ENCODE measurements at places on chromosomes 7 and 10. TPM values are rescaled to one million over a fixed set of nuclear protein-coding genes. Genes with fewer than 3 reads are reported as not detected.

MLXIPL gene
- 0.63 TPM for total RNA-seq

NPFFR1 gene
- not detected for total RNA-seq

CTAGE4 gene
- 7.5 TPM for total RNA-seq

GLCCI1 gene
- total RNA-seq: 8.9 TPM

PTPRZ1 gene
- total RNA-seq: 78.1 TPM

PROSER2 gene
- 15.0 TPM for total RNA-seq

GRCh38 chr7:133941496-133941895, 185.6 kb upstream of the LRGUK start:
- no peak for DNase-seq

DNA sequence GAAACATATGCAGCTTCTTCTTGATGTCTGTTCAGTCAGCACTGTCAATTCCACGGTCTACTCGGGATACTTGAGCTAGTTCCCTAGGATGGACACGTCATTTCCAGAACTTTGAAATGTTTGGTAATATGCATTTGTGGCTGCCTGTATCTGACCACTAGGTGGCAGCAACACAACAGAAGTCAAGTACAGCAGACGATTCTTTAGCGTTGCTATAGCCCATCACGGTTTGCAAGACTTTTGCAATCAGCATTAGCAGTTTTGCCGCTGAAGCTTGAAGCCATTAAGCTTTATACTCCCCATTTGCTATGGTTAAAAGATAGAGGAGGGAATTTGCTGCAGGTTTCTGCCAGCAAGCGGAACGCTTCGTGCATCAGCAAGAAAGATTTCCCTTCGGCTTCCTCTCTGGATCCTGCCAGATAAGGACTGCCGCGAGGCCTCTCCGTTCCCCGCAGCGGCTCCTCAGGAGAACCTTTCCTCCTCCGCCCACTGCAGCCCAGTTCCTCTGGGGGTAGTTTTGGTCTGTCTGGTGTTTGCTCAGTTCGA, 63.5 kb downstream of the ABCC2 start:
- peak; percentile 66 for DNase-seq

DNA sequence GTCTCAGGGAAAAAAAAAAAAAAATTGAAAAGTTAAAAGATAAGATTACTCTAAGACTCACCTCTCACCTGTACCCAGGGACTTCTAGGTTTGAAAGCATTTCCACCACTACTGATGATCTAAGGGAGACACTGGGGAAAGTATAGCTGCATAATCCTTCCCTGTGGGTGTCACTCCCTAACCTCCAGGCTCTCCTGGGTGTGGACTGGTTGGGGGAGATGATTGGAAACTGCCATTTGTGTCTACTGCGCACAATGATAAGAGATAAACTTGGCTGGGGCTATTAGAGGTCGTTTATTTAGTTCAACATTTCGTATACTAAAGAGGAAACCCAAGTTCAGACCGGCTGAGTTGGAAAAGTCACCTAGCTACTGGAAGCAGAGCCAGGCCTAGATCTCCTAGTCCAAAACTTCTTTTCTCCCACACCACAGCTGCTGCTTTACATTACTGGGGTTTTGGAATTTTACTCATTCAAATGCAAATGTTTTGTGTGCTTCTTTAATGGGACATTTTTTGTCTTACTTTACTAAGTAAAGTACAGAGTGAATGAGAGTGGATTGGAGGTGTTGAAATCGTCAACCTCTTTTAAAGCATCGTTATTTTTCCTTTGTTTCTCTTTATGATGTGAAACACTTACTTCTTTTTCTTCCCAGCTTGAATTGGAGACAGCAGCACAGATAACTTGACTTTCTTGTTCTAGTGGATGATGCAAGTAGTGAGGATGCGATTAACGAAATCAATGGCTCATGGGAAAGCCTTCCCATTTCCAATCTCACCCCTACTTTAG, 22.3 kb upstream of the SEC61G start:
- DNase-seq: no peak

- DNase-seq: peak; percentile 48
Observed at GRCh38 chr10:84329196-84329611, 815 bp downstream of the CCSER2 start.

DNA sequence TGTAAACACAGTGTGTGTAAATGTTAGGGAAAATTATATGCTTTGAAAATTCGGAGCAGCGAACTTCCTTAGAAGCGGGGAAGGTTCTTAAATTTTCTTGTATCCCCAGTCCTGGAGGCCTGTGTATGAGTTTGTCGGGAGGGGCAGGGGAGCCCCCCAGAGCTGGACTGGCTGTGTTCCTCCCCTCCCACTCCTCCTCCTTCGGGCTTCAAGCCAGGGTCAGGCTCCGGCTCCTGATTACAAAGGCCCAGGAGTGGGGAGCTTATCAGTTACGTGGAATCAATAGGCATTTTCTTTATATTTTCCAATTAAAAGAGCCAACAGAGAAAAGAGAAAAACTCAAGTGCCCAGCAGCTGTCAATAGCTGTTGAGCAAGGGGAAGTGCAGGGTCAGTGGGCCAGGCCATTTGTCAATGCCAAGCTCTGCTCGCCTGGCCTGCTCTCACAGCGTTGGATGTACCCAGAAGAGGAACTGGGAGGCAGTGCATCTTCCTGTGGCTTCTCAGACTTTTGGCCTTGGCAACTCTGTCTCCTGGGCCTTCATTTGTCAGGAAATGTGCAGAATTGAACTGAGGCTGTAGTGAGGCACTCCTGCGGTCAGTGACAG, 156.9 kb upstream of the PCBD1 start:
- DNase-seq: no peak

- DNase-seq: no peak
Observed at GRCh38 chr7:140683657-140684056, 10.9 kb downstream of the ADCK2 start.

GRCh38 chr10:120156614-120157274, 264.2 kb downstream of the SEC23IP start:
- no peak for DNase-seq

DNA sequence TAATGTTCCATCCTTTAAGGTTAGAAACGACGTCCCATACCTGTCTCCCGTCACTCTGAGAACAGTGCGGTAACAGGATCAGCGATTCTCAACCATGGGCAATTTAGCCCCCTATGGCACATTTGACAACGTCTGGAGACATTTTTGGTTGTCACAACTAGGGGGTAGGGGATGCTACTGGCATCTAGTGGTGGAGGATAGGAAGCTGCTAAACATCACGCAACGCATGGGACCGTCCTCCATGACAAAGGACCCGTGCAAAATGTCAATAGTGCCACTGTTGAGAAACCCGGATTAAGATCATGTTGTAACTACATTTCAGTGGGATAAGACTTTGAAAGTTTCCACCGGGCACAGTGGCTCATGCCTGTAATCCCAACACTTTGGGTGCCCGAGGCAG, 5.0 kb upstream of the PAXIP1 start:
- DNase-seq: peak; percentile 68

DNA sequence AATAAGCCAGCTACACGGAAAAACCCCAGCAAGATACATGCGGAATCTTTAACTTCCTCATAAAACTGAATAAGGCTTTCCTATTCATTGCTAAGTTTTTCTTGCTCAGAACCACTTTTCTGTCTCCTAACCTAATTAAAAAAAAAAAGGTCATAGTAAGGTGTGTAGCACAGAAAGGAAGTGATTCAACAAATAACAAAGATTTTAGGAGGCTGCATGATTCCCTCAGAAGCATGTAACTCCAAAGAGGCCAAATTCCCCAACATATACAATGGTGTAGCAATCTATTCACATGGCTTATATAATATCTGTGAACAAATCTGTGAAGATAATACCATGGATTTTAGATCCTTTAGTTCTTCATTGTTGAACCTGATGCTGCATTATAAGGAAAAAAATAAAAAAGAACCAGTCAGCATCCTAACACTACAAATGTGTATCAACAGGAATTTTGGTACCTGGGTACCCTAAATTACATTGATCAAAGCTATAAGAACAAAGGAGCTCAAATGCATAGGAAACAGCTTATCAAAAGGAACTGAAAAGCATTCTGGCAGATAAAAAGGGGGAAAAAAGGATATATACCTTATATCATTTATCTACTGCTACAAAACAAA, 63.8 kb downstream of the IMMP2L start:
- no peak for DNase-seq

- no peak for DNase-seq
Observed at GRCh38 chr10:90741926-90742565, 115.8 kb downstream of the HTR7 start.

- no peak for DNase-seq
Observed at GRCh38 chr7:9200626-9201025, 767.2 kb downstream of the NXPH1 start.

DNA sequence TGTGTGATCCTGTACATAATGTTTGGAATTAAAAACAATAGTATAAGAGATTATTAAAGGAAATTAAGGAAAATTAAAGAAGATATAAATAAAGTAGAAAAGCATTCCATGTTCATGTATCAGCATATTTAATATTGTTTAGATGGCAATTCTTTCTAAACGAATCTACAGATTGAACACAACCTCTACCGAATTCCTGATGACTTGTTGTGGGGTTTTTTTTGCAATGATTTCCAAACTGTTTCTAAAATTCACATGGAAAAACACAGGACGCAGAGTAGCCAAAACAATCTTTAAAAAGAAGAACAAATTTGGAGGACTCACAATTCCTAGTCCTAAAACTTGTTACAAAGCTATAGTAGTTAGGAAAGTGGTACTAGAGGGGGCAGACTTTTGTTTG, 573.4 kb upstream of the IGFBP3 start:
- no peak for DNase-seq

DNA sequence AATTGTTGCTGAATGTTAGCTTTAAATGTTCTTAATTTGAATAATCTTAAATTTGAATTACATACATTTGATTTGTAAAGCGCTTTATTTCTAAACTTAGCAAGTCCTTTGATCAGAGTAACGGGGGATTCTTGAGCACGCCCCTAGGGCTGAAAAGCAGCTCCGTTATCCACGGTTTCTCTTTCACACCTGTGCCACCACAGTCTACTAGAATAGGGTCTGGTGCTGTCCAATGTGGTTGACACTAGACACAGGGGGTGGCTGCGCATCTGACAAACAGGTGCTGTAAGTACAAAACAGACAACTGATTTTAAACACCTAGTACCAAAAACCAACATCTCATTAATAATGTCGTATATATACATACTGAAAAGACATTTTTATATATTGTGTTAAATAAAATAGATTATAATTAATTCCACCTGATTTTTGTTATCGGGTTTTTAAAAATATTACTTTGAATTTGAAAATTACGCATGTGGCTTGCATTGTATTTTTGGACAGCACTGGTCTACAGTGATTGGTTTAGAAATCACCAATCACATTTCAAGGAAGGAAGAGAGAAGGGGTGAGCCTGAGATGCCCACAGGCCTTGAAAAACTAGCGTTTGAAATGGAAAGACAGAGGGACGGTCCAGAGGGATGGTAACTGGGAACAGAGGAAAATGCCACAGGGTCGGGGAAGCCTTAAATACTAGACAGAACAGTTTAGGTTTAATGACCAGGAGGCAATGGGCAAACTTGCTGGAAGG, 7.3 kb downstream of the SEPHS1 start:
- DNase-seq: no peak

DNA sequence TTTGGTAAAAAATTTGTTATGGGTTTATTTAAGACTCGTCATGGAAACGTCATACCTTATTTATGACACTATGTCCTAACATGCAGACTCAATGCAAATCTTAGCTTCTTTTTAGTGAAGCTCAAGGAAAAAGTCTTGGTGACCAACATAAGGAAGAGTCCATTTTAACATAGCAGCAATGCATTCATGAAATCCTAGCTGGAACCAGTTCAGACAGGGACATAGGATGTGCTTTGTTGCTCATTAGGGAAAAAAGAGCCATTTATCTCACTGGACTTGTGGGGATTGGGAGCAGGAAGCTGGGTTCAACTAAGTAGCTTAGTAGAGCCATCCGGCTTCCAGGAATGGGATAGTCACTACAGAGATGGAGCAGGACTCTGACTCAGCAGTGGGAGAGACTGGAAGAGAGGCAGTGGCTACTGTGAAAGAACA, 100.7 kb upstream of the DKK1 start:
- peak; percentile 8 for DNase-seq

DNA sequence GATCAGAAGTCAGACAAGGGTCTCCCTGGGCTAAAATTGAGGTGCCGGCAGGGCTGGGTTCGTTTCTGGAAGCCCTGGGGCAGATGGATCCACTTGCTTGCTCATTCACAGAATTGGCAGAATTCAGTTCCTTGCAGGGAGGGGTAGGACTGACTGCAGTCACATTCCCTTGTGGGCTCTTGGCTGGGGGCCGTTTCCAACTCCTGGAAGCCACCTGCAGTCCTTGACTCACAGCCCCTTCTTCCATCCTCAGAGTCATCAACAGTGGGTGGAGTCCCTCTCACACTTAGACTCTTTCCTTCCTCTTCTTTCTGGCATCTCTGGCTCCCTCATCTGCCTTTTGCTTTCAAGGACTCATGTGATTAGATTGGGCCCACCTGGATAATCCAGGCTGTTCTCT, 54.6 kb upstream of the NANOS1 start:
- no peak for DNase-seq

DNA sequence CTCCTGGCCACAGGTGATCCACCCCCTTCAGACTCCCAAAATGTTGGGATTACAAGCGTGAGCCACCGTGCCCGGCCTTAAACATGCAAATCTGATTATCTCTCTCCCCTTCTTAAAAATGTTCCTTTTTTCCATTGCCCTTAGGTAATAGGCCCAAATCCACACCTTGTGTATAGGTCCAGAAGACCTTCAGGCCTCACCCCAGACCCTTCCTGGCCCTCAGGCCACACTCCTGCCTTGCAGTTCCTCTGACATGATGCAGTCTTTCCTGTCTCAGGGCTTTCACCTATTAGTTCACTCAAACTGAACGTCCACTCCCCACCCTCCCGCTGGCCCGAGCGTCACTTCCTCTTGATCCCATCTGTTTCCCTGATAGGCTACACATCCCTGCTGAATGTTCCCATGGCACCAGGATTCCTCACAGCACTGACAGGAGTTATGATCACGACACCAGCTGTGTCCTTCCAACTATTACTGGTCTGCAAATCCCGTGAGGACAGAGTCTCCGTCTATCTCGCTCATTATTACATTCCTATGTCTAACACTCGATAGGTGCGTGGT, 46.4 kb downstream of the DENND2A start:
- no peak for DNase-seq

DNA sequence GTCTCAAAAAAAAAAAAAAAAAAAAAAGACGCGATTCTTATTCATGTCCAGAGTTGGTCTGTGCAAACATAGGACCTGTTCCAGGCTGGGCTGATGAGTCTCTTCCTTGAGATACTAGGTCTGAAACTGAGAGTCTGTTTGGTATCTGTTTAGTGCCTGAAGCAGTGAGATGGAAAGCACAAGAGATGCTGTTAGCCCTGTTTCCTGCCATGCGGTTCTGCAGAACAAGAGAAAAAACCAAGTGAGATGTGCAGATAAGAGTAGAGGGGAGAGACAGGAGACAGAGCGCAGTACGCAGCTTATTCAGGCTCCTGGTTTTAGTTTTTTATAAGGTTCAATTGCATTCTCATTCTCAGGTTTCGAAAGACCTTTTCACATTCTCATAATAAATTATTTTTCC, 85.8 kb upstream of the PRKCQ start:
- no peak for DNase-seq

DNA sequence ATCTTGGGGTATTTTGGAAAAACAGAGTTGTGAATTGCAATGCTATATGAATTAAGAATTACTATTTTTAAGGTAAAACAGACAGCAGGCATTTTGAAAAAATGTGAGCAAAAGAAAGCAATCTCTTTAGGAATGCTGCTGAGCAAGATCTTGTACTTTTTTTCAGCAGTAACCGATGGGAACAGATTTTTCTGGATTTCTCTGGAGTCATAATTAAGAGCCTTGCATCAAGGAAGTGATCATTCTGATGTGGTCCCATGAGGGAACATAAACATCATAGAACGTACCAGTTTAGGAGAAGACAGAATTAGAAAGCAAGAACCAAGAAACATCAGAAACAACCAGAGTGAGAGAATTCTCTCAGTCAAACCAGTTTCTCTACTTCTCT, 157.0 kb upstream of the AGR3 start:
- DNase-seq: no peak

- DNase-seq: no peak
Observed at GRCh38 chr10:92901819-92902251, 53.5 kb downstream of the EXOC6 start.

All from H7 (cell line).